ENCODE measurements at places on chromosomes 4 and X.

DNA sequence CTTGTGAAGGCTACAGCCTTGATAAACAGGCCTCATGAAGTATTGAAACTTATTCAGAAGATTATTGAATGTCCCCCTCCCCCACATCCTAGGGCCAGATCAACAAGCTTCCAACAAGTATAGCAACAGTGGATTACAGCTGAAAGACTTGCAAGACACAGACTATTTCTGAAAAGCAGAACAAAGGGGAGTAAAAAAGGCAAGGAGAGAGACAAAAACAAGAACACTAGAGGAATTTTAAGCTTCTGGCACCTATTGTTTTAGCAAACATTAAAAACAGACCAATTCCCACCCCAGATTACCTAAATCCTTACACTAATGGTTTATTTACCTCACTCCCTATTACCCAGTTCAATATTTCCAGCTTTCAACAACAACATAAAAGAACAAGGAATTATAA, 446.3 kb upstream of the FSTL5 start:
- DNase-seq, result no peak

DNA sequence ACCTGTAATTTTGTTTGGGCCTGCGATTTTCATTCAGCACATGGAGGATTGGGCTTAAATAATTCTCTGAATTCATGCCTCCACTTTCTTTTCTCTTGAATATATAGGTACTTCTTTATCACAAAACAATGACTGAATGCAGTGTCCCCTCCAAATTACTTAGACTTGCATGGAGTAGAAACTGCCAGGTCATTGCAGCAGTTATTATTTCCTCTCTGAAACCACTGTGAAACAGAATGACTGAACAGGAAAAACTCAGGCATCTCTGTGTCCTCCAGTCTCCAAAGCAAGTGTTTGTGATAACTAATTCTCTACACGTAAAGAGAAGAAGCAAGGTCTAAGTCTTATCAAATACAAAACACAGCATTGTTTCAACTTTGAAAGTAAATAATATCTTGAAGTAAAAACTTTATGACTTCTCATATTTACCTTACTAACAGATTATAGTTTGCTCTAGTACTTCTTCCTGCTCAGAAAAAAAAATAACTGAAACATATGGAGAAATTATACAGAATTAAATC, 144.5 kb upstream of the DIAPH2 start:
- no peak for DNase-seq

DNA sequence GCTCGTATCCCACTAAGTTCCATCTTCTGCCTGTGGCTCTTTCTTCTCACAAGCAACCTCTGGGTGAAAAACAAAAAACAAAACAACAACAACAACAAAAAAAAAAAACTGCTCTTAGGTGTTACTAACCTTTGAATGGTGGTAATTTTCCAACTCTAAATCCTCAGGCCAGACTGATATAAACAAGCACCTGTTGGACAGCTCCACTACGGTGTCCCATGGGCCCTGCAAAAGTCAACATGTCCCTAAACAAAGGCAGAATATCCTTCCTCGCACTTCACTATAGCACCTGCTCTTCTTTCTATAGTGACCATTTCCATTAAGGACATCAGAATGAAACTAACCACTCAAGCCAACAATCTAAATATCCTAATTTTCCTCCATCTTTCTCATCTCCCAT, 54.6 kb upstream of the PARM1 start:
- DNase-seq, result no peak

- DNase-seq, result no peak
Observed at GRCh38 chr4:101186567-101187184, 160.7 kb downstream of the PPP3CA start.

GRCh38 chr4:22384154-22384553, 131.7 kb downstream of the ADGRA3 start:
- DNase-seq, result no peak

GRCh38 chr4:38106311-38106710, 146.1 kb downstream of the PTTG2 start:
- DNase-seq, result peak; percentile 68

GRCh38 chr4:91288702-91289311, 1015.0 kb upstream of the GRID2 start:
- no peak for DNase-seq

DNA sequence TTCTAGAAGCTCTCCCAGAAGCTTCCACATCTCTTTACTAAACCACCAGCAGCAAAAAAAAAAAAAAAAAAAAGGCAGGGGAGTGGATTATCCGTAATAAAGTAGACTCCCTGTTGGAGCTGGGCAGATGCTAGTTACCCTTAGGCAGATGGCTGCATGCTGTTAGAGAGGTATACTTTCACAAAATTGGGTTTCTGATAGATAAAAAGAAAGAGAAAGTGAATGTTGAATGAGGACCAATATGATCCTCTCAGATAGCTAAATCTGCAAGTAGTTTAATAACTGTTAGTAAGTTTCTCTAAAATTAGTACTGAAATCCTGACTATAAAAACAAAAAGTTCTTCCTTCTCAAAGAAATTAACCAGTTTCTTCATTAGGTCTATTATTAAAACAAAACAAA, 195.4 kb downstream of the ANAPC10 start:
- DNase-seq, result no peak

- DNase-seq, result no peak
Observed at GRCh38 chr4:78292341-78292740, 235.2 kb downstream of the FRAS1 start.

- no peak for DNase-seq
Observed at GRCh38 chrX:39605183-39605582, 492.6 kb downstream of the BCOR start.

DNA sequence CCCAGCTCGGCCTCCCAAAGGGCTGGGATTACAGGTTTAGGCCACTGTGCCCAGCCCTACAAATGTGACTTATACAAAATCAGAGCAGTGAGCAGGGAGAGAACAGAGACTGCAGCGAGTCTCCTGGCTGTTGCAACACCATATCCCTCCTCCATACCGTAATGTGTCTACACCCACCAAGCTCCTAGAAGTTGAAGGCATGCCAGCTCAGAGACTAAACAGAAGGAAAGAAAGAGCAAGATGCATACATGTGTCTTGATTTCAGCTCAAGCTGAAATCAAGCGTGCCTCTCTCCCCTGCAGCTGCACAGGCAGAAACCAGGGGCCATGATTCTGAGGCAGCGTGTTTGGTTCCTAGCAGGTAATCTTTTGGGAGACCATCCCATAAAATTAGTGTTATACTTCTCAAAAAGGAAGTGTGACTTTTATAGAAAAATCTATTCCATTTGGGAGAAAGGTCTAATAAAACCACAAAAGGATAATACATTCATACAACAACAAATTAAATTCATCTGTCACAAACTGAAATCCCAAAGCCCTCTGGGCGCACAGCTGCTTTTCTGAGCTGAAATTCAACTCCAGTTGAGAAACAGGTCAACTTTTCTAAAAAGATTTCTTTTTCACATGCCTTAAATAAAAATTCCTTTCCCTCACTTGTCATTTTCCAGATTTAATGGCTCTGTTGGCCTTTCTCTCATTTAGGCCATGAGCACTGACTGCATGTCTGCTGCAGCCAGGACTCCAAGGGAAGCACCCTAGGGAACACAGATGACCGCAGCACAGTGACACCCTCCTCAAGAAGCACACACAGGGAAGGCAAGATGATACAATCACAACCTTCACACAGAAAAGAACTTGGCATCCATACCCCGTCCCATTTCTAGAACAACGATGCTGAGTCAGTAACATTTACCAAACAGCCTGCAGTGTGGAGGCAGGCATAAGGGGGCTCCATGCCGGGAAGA, 34.4 kb downstream of the AFAP1 start:
- DNase-seq, result peak; percentile 88

GRCh38 chrX:55008571-55009358, 8.6 kb downstream of the APEX2 start:
- DNase-seq, result peak; percentile 67

DNA sequence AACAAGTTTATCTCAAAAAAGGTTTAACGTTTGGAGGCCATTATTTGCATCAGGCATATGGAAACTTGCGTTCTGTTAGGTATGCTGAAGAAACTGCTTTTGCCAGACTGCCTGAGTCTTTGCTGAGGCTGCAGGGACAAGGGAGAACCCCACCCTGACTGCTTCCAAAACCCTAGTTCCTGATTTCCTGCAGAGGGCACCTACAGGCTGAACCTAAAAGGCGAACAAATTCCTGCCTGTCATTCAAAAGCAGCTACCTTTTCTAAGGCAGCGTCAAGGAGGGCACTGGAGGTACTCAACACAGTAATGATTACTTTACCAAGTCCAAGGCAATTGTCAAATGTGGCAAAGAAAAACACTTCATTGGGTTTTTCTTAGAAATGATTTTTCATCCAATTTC, 578 bp upstream of the CORIN start:
- DNase-seq, result no peak

- peak; percentile 69 for DNase-seq
Observed at GRCh38 chr4:112127803-112128202, 17.5 kb upstream of the FAM241A start.

DNA sequence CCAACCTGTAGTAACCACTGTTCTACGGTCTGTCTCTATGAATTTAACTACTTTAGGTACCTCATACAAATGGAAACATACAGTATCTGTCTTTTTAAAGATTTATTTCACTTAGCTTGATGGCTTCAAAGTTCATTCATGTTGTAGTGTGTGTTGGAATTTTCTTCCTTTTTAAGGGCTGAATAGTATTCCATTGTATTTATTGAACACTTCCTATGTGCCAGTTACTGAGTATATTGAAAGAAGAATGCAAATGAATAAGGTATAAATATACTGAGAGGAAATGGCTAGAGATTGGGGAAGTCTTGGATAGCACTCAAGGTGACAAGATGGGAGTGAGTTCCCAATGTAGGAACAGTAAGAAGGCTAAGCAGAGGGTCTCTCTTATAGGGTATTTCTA, 17.3 kb downstream of the TBC1D19 start:
- no peak for DNase-seq

GRCh38 chrX:41153957-41154356, 68.7 kb downstream of the USP9X start:
- no peak for DNase-seq

DNA sequence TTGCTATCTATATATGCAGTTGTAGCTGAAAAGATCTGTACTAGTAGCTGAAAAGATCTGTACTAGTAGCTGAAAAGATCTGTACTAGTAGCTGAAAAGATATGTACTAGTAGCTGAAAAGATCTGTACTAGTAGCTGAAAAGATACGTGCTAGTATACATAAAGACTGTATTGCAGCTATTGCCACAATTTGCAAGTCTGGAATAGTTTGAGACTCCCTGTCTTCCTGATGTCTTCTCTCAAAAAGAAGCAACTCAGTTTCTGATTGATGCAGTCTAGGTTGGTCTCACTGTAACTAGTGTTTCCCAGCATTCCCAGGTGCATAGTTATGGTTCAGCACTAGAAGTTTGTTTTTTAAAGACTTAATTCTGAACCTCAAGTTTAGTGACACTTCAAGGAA, 15.0 kb downstream of the SLAIN2 start:
- no peak for DNase-seq

GRCh38 chrX:98956014-98956413, 1454.1 kb downstream of the PCDH19 start:
- no peak for DNase-seq

DNA sequence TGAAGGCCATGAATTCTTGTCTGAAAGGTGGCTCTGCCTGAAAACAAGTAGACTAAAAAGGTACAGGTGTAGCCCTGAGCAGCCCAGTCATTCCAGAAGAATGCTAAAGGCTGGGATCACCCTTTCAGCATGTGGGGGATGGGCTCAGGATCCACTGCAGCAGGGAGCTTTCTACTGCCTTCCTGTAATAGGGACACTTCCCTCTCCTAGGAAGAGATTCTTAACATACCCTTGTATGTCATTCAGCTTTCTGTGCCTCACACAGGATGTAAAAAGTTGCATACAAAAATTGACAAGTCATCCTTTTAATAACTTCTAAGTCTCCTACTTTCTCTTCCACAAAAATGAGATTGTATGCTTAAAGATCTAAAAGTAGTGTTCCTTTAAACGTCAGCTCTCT, 123.3 kb downstream of the ZNF518B start:
- DNase-seq, result no peak

DNA sequence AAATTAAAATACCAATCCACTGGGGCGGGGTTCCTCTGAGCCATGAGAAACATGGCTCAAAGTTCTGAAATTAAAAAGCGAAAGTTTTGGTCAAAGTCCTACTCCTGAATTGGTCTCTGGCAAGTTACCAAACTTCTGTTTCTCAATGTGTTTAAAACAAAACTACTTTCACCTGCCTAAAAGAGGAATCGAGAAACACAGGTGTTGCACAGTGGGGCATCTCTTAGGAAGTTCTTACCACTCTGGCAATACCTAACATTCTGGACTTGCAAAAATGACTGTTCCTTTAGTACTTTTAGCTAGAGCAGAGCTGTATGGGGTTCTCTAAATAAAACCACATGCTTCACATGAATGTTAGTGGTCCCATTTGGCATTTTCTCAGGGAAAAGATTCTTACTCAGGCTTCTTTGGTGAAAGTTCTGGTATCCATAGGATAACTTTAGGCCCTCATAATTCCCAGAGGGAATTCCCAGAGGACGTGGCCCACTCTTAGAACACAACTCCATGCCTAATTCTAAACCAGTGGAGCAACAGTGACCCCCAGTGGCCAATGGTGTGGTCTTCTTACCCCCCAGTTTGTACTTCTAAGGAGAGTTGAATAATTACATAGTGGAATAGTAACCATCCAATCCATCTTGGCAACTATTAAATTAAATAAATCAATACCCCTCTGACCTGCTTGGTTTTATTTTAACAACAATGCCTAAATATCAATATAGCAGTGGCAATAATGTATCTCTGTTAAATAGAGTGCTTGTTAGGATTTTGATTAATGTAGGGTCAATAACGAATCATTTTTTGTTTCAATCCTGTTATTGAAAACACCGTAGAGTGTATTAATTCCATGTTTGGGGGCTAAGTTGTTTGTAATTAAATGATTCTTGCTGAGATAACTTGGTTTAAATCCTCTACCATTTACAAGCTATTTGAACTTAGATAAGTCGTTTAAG, 21.9 kb downstream of the BMP3 start:
- DNase-seq, result peak; percentile 76

- DNase-seq, result peak; percentile 90
Observed at GRCh38 chr4:169254546-169254983, 16.2 kb downstream of the SH3RF1 start.

DNA sequence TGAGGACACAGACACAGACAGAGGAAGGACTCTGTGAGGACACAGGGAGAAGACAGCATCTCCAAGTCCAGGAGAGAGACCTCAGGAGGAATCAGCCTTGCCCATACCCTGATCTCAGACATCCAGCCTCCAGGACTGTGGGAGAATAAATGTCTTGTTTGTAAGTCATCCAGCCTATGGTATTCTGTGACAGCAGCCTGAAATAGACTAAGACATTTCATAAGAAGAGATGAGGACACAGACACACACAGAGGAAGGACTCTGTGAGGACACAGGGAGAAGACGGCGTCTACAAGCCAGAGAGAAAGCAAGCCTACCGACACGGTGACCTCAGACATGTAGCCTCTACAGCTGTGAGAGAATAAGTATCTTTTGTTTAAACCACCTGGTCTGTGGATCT, 112.1 kb downstream of the DHRSX start:
- no peak for DNase-seq

All from fibroblast of lung (primary cell).